Effector memory CD4-positive, alpha-beta T cell (primary cell): ENCODE measurements at places on chromosomes 1 and 21.

- no peak for DNase-seq
These were observed 7.8 kb downstream of the VANGL2 start for GRCh38 chr1:160407839-160408801.

GRCh38 chr1:111754984-111755330 lies 744 bp upstream of the DDX20 start:
- DNase-seq, result no peak

- DNase-seq, result no peak
These were observed 63.9 kb downstream of the OBSCN start for GRCh38 chr1:228271701-228272251.

DNA sequence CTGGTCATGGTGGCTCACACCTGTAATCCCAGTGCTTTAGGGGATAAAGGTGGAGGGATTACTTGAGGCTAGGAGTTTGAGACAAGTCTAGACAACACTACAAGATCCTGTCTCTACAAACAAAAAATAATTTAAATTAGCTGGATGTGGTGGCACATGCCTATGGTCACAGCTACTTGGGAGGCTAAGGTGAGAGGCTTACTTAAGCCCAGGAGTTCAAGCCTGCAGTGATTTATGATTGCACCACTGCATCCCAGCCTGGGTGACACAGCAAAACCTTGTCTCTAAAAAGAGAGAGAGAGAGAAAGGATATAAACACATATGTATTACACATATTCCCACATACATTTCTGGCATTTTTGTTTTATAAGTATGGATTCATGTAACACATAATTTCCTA lies 325.2 kb downstream of the DUSP10 start:
- no peak for DNase-seq

- no peak for DNase-seq
These were observed 37.4 kb upstream of the ACTRT2 start for GRCh38 chr1:2983706-2984398.

- DNase-seq, result no peak
These were observed 578.5 kb downstream of the USP25 start for GRCh38 chr21:16308269-16308668.

GRCh38 chr21:20024741-20025140 lies 973.5 kb upstream of the NCAM2 start:
- no peak for DNase-seq

DNA sequence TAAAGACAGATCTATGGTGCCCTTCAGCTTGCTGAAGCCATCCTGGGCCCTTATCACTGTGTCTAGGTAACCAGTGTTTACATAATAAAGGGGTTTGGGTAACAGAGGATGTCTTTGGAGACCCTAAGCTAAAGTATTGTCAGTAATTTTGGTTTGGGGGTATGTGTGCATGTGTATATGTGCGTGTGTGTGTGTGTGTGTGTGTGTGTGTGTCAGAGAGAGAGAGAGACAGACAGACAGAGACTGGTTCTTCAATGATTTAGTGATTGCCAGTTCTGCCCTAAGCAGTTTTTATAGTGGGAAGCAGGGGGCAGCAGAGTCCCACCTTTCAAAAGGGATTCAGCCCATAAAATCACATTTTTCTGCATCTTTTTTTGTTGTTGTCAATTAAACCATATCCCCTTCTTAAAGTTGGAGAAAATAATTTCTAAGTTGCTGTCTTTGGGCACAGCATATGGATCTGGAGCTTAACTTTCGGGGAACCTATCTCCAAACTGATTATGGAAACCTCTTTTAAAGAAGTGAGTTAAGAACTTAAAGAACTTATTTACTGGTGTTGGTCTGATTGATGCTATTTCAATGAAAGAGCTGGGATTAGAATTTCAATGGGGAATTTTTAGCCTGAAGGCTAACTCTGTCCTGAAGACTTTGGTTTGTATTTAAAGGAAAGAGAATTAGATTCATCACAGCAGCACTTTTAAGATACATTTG lies 51.1 kb downstream of the ZNF326 start:
- no peak for DNase-seq

DNA sequence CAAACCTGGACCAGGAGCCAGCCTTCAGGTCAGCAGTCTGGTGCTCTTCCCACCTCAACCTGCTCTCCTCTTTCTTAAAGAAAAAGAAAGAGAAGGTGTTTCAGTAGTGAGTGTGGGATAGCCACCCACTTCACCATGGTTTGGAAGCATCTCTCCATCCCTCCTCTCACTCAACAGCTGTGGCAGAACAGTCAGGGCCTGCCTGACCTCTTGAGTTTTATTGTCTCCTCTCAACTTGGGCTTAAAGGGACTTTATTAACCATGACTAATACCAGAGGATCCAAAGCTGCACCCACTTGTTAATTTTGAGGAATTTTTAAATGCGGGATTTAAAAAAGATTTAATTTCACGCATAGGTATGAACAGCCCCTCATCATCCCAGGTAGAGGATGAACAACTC lies 570 bp upstream of the VASH2 start:
- no peak for DNase-seq

DNA sequence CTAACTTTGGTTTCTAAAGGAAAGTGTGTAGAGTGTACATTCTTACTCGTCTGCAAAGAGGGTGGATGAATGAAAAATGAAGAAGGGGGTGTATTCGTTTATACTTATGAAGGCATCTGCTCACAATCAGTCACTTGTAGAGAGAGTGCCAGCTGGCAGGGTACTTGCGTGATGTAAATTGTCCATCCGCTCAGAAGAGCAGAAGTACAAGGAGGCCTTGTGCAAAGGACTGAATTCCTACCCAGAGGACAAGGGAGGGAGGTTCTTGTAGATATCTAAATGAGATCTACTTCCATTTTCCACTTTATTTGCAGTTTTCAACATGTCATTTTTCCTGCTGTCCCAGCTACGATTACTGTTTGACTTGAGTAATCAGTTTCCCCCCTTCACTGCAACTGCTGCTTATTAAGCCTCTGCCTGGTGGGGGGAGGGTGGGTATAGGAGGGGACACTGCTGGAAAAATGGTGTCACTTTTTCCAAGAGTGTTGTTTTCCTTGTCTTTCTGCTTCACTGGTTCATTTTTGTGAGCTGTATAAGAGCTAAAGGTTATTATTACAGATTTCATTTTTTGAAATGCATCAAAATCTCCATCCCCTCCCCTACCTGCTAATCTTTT lies 67.3 kb downstream of the LAMC1 start:
- no peak for DNase-seq
